Osteocyte (in vitro differentiated cells): ENCODE measurements at places on chromosomes 1 and 21. TPM values are rescaled to one million over a fixed set of nuclear protein-coding genes. Genes with fewer than 3 reads are reported as not detected.

The HMCN1 gene
- total RNA-seq, result 91.4 and 95.9 TPM in 2 replicates

- DNase-seq, result no peak
Measured at GRCh38 chr1:56453016-56453415, 126.3 kb downstream of the PLPP3 start.

DNA sequence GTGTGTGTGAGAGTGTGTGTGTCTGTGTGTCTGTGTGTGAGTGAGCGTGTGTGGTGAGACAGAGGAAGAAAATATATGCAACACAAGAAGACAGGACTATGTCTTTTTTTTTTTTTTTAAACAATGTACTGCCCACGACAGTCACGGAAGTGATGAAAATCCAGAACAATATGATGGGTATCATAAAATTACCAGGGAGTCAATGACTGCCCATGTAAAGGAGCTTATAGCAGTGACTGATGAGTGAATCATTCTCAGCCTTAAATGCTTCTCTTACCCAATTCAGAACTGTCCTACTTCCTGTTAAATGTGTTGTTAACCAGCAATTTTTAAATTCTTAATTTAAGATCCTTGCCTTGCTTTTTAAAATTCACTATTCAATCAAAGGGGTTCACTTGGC, 46.6 kb downstream of the RGS7 start:
- no peak for DNase-seq

DNA sequence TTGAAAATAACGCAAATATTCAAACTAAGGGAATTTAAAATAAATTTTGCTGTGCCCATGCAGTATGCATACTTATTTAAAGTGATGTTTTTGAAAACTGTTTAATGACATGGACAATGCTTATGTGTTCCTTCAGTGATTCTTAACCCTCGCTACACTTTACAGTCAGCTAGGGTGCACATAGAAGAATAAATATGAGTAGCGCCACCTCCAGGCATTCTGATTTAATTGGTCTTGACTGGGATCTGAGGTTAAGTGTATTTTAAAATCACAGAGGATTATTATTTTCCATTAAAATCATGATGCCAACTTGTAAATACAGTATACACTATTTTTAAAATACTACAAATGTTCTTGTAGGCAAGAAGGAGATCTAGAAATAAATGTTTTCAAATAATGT, 373.5 kb upstream of the ADGRL4 start:
- DNase-seq, result no peak

The C8B gene
- total RNA-seq, result not detected in 2 replicates
